ENCODE measurements at places on chromosomes 6 and 20. TPM values are rescaled to one million over a fixed set of nuclear protein-coding genes. Genes with fewer than 3 reads are reported as not detected.

DNA sequence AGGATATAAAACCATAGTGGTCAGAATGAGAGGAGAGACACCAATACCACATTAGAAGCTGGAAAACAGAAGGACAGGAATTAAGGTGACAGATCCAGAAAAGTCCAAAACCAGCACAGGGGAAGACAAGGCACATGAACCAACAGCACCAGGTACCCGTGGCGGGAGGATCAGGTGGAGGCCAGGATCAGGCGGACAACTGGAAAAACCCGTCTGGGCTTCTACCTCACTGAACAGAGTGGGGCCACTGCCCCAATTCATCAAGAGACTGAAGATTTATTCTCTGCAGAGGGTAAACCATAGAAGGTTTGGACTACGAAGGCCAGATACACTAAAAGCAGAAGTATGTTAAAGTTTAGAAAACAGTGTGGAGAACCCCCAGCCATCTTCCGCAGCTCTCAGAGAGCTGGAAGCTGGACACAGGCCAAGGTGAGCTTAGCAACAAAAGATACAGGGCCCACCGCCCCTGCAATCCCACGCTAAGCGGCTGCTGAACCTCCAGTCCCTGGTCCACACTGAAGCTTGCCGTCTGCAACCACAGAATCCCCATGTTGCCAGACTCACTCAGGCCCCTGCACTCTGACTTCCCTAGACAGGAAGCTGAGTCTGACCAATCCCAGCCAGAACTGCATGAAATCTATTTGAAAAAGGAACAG lies 29.9 kb downstream of the ABHD12 start:
- H3K27ac ChIP-seq = no peak overlapping the region
- no peak overlapping the region for H3K4me3 ChIP-seq
- peaks cover 9% of the 10 kb centered on the region for H3K4me1 ChIP-seq
- DNase-seq = no peak

- no peaks in the 10 kb centered on the region for H3K27me3 ChIP-seq
- H3K36me3 ChIP-seq = no peaks in the 10 kb centered on the region
- peaks cover 24% of the 10 kb centered on the region for H3K4me1 ChIP-seq
- DNase-seq = no peak
- H3K27ac ChIP-seq = no peak overlapping the region
- no peak overlapping the region for H3K4me3 ChIP-seq
Measured at GRCh38 chr6:16982807-16983206, 119.0 kb upstream of the STMND1 start.

- H3K36me3 ChIP-seq = no peaks in the 10 kb centered on the region
- H3K27ac ChIP-seq = no peak overlapping the region
- no peaks in the 10 kb centered on the region for H3K27me3 ChIP-seq
- no peak overlapping the region for H3K4me3 ChIP-seq
Measured at GRCh38 chr6:147642458-147642857, 134.0 kb downstream of the SAMD5 start.

DNA sequence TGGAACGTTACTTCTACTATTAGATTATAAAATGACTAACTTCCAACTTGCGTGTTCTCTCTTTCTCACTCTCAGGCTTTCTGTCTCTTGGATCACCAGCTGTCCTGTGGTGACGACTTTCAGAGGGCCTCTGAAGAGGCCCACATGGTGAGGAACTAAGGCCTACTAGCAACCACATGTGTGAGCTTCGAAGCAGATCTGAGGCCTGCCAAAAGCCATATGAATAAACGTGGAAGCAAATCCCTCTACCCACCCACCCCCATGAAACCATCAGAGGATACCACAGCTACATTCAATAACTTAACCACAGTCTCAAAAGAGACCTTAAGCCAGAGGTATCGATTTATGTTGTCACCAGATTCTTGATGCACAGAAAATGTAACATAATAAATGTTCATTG lies 13.5 kb upstream of the BMP5 start:
- H3K27me3 ChIP-seq = no peaks in the 10 kb centered on the region
- H3K36me3 ChIP-seq = no peaks in the 10 kb centered on the region
- DNase-seq = no peak
- H3K4me3 ChIP-seq = no peak overlapping the region

DNA sequence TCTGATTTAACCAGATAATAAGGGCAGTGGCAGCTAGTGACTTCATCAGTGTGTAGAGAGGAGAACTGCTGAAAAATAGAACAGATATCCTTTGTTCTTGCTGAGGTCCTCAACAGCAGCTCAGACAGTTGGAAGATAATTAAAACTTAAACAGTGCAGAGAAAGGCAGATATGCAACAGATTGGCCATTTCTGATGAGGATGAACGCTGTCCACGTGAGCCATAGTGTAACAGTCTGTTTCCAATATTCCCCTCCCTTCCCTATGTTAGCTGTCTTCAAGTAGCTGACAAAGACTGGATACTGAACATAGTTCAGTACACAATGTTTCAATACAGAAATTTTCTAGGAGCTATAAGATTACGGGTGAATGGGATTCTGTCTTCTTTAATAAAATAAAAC lies 291.4 kb downstream of the BTBD9 start:
- no peaks in the 10 kb centered on the region for H3K36me3 ChIP-seq
- no peak overlapping the region for H3K27ac ChIP-seq
- H3K4me1 ChIP-seq = peaks cover 10% of the 10 kb centered on the region
- no peaks in the 10 kb centered on the region for H3K27me3 ChIP-seq
- H3K4me3 ChIP-seq = no peak overlapping the region

DNA sequence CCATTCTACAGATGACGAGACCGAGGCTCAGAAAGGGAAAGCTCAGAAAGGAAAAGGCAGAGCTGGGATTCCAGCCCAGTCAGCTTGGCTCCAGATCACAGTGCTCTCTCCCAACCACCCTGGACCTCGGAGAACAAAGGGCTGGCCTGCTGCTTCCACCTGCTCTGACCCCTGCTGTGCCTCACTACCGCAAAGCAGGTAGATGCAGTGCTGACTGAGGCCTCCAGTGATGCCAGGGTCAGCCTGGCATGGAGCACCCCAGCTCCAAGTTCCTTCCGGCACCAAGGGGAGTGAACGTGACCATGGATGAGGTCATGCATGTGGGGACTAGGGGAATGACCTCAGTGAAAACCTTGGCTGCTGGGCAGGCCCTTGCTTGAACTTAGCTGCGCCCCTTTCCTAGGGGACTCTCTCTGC lies 20.7 kb upstream of the TLDC2 start:
- DNase-seq = no peak
- no peaks in the 10 kb centered on the region for H3K27me3 ChIP-seq
- no peaks in the 10 kb centered on the region for H3K36me3 ChIP-seq

DNA sequence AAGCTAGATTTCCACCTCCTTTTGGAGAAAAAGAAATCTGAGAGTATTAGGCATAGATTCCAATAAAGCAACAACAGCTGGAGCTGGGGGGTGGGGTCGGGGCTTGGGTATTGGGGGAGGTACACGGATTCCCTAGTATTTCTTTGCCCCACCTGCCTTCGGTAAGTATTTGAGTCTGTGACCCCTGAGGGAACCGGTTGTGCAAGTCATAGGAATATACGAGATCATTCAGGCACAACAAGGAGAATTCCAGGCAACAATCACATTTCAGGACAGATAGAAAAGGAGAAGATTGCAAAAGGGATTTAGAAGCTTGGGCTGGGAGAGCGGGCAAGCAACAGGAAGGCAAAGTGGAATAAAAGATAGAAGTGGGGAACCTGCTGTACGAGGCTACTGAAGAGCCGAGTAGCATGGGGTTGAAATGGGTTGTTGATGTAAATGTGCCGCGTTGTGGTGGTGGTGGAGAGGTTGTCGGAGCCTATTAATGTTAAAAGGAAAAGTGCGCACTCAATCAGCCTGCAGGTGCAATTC lies 148.9 kb downstream of the BCAS1 start:
- no peaks in the 10 kb centered on the region for H3K36me3 ChIP-seq
- H3K27me3 ChIP-seq = no peaks in the 10 kb centered on the region
- H3K27ac ChIP-seq = no peak overlapping the region
- no peak for DNase-seq

DNA sequence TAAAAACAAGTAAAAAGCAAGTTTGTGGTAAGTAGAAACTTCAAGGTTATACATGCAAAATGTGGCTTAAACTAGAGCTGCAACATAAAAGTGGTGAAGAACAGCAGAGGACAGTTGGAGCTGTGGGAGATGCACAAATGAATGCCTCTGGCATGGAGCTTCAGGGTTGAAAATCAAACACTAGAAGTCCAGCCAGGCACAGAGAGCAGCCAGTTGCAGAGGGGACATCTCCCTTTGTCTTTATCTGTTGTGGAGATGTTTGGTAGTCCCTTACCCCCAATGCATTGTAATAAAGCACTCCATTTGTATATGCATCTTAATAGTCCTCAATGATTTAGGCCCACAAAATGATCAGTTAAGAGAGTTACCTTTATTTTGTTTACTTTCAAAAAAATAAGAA lies 73.1 kb upstream of the C20orf144 start:
- H3K4me3 ChIP-seq = no peak overlapping the region
- no peak overlapping the region for H3K27ac ChIP-seq
- no peak for DNase-seq
- H3K36me3 ChIP-seq = no peaks in the 10 kb centered on the region
- no peaks in the 10 kb centered on the region for H3K27me3 ChIP-seq
- H3K4me1 ChIP-seq = peaks cover 8% of the 10 kb centered on the region

- no peak overlapping the region for H3K4me3 ChIP-seq
- no peak overlapping the region for H3K27ac ChIP-seq
- no peak for DNase-seq
- no peaks in the 10 kb centered on the region for H3K4me1 ChIP-seq
- H3K36me3 ChIP-seq = no peaks in the 10 kb centered on the region
- no peaks in the 10 kb centered on the region for H3K27me3 ChIP-seq
Measured at GRCh38 chr6:29762781-29763214, 39.6 kb downstream of the HLA-F start.

- H3K4me3 ChIP-seq = no peak overlapping the region
- H3K27me3 ChIP-seq = no peaks in the 10 kb centered on the region
- DNase-seq = no peak
- no peaks in the 10 kb centered on the region for H3K36me3 ChIP-seq
- H3K4me1 ChIP-seq = no peaks in the 10 kb centered on the region
- H3K27ac ChIP-seq = no peak overlapping the region
Measured at GRCh38 chr6:101926149-101926925, 532.8 kb downstream of the GRIK2 start.

DNA sequence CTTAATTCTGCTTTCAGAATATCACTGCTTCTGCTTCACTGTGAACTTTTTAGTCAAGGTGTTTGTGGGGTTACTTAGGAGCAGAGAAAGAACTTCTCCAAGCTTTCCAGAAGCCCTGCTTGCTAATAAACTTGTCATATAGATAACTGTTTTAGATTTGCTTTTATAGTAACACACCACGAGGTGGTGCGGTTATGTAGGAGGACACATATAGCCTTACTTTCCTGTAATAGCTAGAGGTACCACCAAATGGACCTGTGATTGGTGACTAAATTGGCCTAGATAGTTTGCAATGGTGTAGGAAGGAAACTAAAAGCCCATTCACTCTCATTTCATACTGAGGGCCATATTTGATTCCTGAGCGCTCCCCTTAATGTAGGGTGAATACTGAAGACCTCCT lies 52.3 kb upstream of the BCLAF1 start:
- no peaks in the 10 kb centered on the region for H3K4me1 ChIP-seq
- no peaks in the 10 kb centered on the region for H3K27me3 ChIP-seq
- DNase-seq = no peak

LY6G5C gene
- total RNA-seq = 1.7 TPM

BTN1A1 gene
- total RNA-seq = not detected

DNA sequence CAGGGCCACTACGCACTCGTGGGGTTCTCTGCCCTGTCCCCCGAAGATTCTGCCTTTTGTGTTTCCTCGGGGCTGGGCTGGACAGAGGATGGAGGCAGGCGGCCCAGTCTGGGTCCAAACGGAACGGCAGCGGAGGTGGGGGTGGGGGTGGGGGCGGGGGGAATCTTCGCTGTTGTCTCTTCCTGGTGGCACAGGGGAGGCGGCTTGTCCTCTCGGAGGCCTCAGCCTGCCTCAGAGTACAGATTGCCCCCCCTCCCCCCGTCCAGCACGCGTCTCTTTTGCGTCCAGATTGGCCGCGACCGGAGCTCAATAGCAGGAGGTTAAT lies 1.4 kb upstream of the INSM1 start:
- DNase-seq = no peak
- no peak overlapping the region for H3K4me3 ChIP-seq
- H3K27me3 ChIP-seq = peaks cover 29% of the 10 kb centered on the region
- no peaks in the 10 kb centered on the region for H3K36me3 ChIP-seq

- H3K4me1 ChIP-seq = peaks cover 41% of the 10 kb centered on the region
- peaks cover 3% of the 10 kb centered on the region for H3K36me3 ChIP-seq
- no peak overlapping the region for H3K27ac ChIP-seq
- no peak overlapping the region for H3K4me3 ChIP-seq
Measured at GRCh38 chr20:49285813-49286494, 8.1 kb upstream of the ZNFX1 start.

GSTA4 gene
- 57.7 TPM for total RNA-seq

- no peaks in the 10 kb centered on the region for H3K27me3 ChIP-seq
- peaks cover 46% of the 10 kb centered on the region for H3K4me1 ChIP-seq
- DNase-seq = no peak
- no peaks in the 10 kb centered on the region for H3K36me3 ChIP-seq
- peak overlapping the region; percentile 75 for H3K27ac ChIP-seq
Measured at GRCh38 chr6:56370127-56370540, 122.8 kb upstream of the COL21A1 start.

DNA sequence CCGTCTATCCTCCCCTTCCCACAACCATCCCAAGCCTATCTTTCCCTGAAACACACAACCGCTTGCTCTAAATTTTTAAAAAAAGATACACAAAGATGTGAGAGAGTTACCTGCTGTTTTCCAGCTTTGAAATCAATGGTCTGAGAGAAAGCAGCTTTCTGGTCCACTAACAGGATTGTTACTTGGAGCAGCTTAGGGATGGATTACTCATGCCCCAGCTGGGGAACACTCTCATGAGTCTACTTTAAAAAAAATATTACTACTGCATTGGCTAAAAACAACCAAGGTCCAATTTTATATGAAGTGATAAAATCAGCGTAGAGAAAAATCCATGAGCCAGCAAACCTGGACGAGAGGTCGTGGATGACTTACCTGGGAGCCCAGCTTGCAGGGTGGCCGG lies 29.6 kb upstream of the FOXC1 start:
- no peaks in the 10 kb centered on the region for H3K4me1 ChIP-seq
- DNase-seq = no peak
- H3K4me3 ChIP-seq = no peak overlapping the region
- no peak overlapping the region for H3K27ac ChIP-seq
- no peaks in the 10 kb centered on the region for H3K36me3 ChIP-seq

C6orf58 gene
- total RNA-seq = not detected

- no peaks in the 10 kb centered on the region for H3K36me3 ChIP-seq
- no peak overlapping the region for H3K27ac ChIP-seq
- no peak overlapping the region for H3K4me3 ChIP-seq
- H3K4me1 ChIP-seq = no peaks in the 10 kb centered on the region
- no peaks in the 10 kb centered on the region for H3K27me3 ChIP-seq
Measured at GRCh38 chr6:10463491-10464481, 48.9 kb upstream of the TFAP2A start.

DNA sequence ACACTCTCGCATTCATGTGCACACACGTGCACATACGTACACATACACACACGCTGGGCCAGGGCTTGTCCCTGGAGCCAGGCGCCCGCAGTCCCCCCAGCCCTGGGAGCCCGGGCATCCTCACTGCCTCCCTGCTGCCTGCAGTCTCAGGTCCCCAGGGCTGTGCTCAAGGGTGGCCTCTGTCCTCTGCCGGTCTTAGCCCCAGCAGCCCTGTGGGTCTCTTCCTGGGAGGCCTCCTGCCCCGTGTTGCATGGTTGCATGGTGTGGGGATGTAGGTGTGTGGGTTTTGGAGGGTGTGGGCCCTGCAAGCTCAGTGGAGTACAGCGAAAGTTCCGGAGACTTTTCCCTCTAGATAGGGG lies 101.5 kb downstream of the TMEM242 start:
- H3K4me3 ChIP-seq = no peak overlapping the region
- peaks cover 7% of the 10 kb centered on the region for H3K4me1 ChIP-seq
- H3K36me3 ChIP-seq = no peaks in the 10 kb centered on the region
- no peak for DNase-seq
- H3K27ac ChIP-seq = no peak overlapping the region

BMP5 gene
- total RNA-seq = not detected

Data from vagina (tissue), 2 donors.